NCI-H510A (cell line): ENCODE measurements at places on chromosomes 12 and 14.
A peak's percentile ranks its signal among the peaks of the same experiment; 100 is the strongest.

DNA sequence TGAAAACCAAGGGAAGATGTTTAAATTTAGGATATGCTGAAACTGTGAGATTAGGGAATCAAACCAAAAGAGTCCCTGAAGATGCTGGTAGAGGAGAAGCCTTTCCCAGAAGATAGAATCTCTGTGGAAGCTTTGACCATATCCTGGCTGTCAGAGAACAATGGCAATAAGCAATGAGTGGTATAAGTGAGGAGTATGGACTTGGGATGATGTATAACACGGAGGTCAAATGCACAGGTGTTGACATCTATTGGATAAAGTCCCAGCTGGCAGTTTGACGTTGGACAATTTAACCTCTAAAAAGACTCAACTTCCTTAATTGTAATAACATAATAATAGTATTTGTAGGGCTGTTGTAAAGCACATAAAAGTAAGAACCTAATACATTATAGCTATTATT, 30.1 kb upstream of the CLEC14A start:
- DNase-seq = no peak

GRCh38 chr14:22291406-22291805, 297.6 kb downstream of the DAD1 start:
- no peak for DNase-seq

GRCh38 chr12:23950210-23950774, 822 bp upstream of the SOX5 start:
- no peak for DNase-seq

- DNase-seq = no peak
Measured at GRCh38 chr14:100022772-100023451, 42.3 kb upstream of the EVL start.

- DNase-seq = peak; percentile 35
Measured at GRCh38 chr12:131044760-131045381, 91.2 kb downstream of the ADGRD1 start.

- no peak for DNase-seq
Measured at GRCh38 chr14:59564366-59564765, 12.2 kb downstream of the CCDC175 start.

DNA sequence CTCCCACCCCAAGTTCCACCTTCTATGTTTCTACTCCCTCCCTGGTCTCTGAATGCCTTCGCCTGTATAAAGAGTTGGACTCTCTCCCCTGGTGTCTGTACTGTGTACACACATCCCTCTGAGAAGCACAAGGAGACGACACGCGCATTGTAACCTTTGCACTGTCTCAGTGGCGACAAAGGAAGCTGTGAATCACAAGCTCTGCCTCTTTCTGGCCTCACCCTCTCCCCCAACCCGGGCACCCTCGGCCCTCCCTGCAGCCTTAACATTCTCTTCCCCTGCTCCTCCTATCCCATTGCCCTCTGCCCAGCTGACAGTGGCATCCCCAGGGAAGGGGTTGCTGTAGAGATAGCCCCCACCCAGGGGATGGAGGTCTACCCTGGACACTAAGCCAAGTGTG, 2.5 kb upstream of the SMARCD1 start:
- no peak for DNase-seq

DNA sequence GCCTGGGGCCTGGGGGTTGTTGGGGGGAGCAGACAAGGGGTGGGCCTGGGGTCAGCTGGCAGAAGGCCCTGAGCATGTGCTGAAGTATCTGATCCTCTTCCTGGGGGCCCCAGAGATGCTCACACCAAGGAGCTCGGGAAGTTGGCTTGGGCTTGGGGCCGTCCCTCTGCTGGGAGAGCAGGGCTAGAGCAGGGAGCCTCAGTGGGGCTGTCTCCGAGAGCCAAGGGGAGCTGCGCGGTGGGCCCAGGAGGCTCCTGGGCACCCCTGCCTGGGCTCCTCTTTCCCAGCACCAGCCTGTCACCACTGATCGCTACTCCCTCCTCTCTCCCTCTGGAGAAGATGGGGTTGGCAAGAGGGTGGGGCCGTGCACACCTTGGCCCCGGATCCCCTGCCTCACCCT, 28.3 kb downstream of the BEGAIN start:
- DNase-seq = no peak

GRCh38 chr12:95940514-95940913, 1.9 kb downstream of the CCDC38 start:
- no peak for DNase-seq

DNA sequence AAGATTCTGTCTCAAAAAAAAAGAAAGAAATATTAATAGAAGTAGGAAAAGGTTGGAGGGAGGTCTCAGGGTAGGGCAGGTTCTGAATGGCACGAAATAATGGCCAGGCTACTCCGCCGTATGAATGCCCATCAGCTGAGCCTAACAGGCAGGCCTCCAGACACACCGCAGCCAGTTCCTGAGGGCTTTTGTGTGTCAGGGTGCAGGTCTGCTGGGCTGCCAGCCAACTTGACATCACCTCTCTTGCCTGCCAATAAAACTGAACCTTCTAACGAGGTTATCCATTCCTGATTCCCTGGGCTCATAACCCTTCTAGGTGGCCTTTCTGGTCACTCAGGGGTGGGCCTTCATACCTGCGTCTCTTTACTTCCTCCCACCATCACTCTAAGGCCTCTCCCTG, 3.0 kb downstream of the IFI27 start:
- DNase-seq = no peak

- no peak for DNase-seq
Measured at GRCh38 chr14:22218728-22219127, 370.3 kb downstream of the DAD1 start.

- DNase-seq = no peak
Measured at GRCh38 chr14:104302794-104303405, 164.5 kb downstream of the KIF26A start.

- DNase-seq = no peak
Measured at GRCh38 chr12:89194683-89195082, 157.6 kb downstream of the DUSP6 start.

GRCh38 chr12:32536000-32536345, 136.6 kb downstream of the FGD4 start:
- DNase-seq = no peak

GRCh38 chr12:55940065-55940732, 9.2 kb downstream of the DGKA start:
- peak; percentile 71 for DNase-seq

GRCh38 chr12:19177754-19178153, 48.2 kb downstream of the PLEKHA5 start:
- no peak for DNase-seq

DNA sequence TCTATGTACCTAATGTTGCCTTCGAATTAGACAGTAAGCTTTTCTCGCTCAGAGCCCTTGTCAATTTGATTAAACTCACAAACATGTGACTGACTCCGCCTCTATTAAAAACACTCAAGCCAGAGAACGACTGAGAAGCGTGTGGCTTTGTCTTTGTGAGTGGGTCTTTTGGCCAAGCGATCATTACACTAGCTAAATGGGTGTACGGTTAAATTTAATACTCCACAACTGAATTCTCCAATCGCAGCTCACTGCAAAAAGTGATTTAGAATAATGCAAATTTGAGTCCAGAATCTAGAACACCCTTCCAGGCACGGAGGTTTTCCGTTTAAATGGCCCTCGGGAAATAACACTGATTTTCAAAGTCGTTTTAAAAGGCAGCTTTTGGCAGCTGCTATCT, 253.7 kb downstream of the EFCAB11 start:
- DNase-seq = peak; percentile 1

DNA sequence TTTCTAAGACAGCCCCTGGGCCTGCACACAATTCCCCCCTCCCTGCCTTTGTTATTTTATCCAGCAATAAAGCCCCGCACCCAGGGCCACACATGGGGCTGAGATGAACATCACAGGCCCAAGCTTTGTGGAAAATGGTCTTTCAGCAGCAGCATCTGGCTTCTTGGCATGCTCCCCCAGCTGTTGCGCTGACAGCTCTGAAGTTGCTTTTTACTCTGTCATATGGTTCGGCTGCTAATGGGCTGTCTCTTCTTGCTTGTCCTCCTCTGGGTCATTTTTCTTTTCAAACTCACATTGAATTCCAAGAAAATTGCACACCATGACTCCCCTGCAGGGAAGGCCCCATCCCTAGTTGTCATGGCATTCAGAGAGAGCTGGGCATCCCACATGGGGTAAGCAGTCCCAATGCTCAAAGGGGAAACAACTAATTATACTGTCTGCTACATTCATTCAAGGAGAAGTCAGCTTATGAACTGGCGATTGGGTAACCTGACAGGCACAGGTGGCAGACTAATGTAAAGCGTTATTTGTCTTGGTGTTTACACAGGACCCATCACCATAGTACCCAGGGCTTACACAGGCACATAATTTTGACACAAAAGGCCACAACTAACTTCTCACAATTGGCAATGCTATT, 74.0 kb upstream of the CDKN3 start:
- no peak for DNase-seq

DNA sequence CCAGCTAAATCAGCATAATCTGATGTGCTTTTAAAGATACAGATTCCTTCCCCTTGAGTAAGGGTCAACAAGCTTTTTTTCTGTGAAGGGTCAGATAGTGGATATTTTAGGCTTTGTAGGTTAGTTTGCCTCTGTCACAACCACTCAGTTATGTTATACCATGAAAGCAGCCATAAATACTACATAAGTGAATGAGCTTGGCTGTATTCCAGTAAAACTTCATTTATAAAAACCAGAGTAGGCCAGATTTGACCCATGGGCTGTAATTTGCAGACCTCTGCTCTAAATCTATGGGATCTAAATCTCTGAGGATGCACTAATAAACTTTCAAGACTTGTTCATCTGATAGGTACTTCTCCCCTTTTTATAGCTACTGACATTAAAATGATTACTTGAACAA, 47.7 kb downstream of the LEMD3 start:
- no peak for DNase-seq

- DNase-seq = no peak
Measured at GRCh38 chr12:96473394-96474093, 15.8 kb upstream of the CFAP54 start.

DNA sequence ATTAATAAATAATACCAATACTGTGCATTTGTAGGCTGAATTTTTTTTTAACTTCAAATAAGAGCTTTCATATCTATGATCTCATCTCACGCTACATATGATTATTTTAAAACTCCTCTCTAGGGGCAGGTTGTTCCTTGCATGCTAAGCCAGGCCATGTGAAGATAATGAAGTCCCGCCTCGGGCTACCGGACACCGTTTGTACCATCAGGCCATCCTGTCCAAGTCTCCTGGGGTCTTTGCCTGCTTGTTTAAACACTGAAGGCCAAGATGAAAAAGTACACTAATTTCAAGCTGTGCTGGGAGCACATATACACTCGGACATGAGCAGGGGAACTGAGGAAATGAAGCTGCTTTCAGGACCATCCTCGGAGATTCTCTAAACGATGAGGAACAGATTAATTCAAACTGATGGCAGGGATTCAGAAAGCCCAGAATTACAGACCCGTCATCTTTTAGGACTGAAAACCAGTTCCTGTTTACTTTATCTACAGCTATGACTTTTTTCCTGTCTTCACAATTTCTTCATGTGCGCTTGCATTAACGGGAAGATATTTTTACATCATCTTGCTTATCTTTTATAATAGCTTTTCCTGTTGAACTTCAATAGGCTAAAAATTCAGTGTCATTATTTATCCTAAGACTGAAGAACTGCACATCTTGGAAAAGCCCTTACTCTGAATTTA, 6.3 kb upstream of the ABHD12B start:
- DNase-seq = no peak

- no peak for DNase-seq
Measured at GRCh38 chr12:97324471-97324870, 138.1 kb upstream of the RMST start.

- no peak for DNase-seq
Measured at GRCh38 chr12:58455136-58455535, 465.2 kb downstream of the LRIG3 start.

DNA sequence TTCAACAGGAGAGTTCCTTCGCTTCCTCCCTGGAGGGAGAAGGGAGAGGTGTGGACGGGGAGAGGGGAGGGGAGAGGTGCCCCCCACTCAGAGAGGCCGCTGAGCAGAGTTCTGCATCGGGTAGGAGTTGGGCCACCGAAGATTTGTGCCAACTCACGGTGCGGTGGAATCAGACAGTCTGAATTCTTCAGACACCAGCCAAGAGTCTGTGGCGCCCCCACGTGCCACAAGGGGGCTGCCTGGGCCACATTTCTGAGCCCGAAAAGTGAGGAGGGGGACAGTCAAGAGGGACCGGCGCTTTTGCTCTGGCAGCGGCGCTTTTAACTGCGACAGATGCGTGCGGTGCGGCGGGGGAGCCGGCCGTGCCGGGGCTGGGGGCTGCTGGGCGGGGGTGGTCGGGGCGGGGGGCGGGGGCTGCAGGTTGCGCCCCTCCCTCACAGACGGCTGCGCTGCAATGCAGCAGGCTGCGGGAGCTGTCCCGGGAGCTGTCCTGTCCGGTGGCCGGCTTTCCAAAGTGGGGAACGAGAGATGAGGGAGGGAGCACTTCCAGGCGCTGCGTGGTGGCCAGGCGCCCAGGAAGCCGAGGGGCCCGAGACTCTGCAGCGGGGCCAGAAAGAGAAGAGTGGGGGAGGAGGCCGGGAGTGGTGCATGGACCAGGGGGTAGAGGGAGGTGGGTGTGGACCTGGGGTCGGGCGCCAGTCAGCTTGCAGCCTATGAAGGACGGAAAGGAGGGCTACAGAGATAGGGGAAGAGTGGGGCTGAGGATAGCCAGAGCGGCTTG, 975 bp upstream of the RTL1 start:
- DNase-seq = no peak

- DNase-seq = no peak
Measured at GRCh38 chr12:75724307-75724927, 213.0 kb upstream of the KRR1 start.

GRCh38 chr14:60622210-60622916, 26.9 kb downstream of the SIX1 start:
- no peak for DNase-seq

- no peak for DNase-seq
Measured at GRCh38 chr12:104991565-104992128, 5.5 kb downstream of the NOPCHAP1 start.

- DNase-seq = no peak
Measured at GRCh38 chr14:104927901-104928300, 3.2 kb downstream of the PLD4 start.

DNA sequence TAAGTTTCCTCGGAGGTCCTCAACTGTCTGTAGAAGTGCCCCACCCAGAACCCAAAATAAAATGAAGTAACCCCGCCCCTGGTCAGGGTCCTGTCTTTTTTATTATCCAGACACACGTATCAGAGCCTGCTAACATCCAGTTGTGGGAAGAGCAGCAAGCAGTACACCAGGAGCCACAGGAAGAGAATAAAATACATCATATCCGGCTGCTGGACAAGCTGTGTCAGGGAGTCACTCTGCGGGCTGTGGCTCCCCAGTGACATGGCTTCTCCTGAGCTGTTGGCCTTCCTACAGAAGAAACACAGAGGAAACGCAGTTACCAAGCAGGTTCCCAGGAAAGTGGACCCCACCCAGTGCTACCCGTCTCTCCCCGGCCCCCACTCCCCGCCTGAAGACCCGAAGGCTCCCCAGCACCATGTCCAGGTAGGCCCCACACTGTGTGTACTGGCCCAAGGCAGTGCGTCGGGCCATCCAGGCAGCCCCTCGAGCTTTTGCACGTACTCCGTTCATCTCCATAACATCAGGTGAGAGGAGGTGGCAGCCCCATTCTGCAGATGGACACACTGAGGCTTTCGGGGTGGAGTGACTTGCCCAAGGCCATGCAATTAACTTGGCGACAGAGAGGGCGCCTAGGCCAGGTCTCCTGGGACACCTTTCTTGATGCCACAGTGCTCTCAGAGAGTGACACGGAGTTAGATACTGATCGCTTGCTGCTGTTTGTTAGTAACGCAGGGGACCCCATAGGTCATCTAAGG, 34.3 kb upstream of the DICER1 start:
- DNase-seq = no peak
